ENCODE measurements at places on chromosomes 5 and 9.

DNA sequence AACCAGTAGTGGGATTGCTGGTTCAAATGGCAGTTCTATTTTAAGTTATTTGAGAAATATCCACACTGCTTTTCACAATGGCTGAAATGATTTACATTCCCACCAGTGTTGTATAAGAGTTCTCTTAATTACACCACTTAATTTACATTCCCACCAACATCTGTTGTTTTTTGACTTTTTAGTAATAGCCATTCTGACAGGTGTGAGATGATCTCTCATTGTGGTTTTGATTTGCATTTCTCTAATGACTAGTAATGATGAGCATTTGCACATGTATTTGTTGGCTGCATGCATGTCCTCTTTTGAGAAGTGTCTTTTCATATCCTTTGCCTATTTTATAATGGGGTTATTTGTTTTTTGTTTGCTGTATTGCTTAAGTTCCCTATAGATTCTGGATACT, 688.3 kb downstream of the PRR16 start:
- no peak for DNase-seq

- no peak for DNase-seq
These were observed 42.1 kb downstream of the WDR41 start for GRCh38 chr5:77449981-77450380.

- DNase-seq, result no peak
These were observed 149.9 kb downstream of the COMMD10 start for GRCh38 chr5:116234681-116235080.

DNA sequence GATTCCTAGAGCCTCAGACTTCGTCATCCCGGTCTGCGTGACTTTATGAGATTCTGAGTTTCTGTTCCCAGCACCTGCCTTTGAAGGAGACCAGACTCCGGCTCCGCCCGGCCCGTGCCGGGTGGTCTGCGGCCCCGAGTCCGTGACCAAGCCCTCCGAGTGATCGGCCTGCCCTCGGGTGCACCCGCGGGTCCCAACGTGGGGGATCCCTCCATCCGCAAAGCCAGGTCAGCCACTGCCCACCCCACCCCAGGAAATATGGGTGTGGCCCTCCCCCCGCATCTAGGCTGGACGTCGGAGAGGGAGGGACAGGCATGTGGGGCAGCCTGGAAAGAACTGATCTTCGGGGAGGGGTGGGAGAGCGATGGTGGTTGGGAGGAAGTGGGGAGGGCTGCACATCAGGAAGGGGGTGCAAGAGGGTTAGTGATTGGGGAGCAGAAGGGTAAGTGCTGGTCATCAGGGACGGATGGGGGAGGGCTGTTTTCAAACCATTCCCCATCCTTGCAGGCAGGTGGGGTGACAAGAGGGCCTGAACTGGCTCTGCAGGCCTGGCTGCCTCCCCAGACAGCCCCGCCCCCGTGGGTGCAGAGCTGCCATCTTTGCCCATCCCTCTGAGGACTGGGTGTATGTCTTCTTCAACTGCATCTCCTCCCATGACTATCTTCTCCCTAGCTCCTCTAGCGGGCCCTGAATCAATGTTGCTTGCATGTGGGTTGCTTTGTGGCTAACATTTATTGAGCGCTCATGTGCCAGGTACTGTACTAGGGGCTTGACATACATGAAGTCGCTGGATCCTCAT, 747 bp downstream of the LRSAM1 start:
- no peak for DNase-seq

DNA sequence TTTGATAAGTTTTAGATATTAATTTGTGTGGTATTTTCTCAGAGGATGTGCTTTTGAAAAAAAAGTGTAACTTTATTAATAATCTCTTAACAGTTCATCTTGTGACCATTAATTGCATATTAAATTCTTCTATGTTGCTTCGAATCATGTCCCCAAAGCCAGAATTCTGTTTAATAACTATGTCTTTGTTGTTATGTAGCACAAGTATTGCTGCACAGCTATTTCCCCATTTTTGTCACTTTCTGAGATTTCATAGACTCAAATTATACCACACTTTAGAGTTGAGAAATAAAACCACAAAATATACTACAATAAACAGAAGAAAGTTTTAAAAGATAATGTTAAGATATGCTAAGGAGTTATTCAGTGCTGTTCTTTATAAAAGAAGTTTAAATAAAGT, 2.8 kb downstream of the MEF2C start:
- DNase-seq, result no peak

GRCh38 chr9:99058964-99059921, 45.7 kb upstream of the TGFBR1 start:
- DNase-seq, result no peak

- DNase-seq, result no peak
These were observed 27.7 kb downstream of the PARP8 start for GRCh38 chr5:50694027-50694590.

- DNase-seq, result no peak
These were observed 217.2 kb downstream of the RFX3 start for GRCh38 chr9:3308609-3309008.

Measured in GM04504 (cell line).